ENCODE measurements at places on chromosomes 11 and 22.

GRCh38 chr11:116065986-116066385 lies 561.8 kb upstream of the CADM1 start:
- no peak for DNase-seq

GRCh38 chr22:34099278-34099677 lies 179.0 kb upstream of the LARGE1 start:
- no peak for DNase-seq

- no peak for DNase-seq
These were observed 48.4 kb downstream of the FAM118A start for GRCh38 chr22:45358127-45358526.

DNA sequence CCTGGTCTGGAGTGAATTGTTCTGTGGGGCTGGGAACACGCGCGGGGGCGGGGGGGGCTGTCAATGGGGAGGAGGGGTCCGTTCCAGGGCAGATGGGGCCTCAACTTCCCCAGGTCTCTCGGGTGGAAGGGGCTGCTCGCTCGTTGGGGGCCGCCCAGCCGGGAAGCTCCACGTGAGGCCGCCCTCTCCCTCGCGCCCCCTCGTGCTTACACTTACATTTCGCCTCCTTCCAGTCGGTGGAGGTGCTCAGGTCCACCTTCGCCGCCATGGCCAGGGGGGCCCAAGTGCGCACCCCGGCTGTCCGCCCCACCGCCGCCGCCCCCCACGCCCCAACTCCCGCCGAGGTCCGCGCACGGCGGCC lies 452 bp downstream of the MACROD1 start:
- DNase-seq, result no peak

- DNase-seq, result no peak
These were observed 67.7 kb upstream of the CLNS1A start for GRCh38 chr11:77705195-77705875.

DNA sequence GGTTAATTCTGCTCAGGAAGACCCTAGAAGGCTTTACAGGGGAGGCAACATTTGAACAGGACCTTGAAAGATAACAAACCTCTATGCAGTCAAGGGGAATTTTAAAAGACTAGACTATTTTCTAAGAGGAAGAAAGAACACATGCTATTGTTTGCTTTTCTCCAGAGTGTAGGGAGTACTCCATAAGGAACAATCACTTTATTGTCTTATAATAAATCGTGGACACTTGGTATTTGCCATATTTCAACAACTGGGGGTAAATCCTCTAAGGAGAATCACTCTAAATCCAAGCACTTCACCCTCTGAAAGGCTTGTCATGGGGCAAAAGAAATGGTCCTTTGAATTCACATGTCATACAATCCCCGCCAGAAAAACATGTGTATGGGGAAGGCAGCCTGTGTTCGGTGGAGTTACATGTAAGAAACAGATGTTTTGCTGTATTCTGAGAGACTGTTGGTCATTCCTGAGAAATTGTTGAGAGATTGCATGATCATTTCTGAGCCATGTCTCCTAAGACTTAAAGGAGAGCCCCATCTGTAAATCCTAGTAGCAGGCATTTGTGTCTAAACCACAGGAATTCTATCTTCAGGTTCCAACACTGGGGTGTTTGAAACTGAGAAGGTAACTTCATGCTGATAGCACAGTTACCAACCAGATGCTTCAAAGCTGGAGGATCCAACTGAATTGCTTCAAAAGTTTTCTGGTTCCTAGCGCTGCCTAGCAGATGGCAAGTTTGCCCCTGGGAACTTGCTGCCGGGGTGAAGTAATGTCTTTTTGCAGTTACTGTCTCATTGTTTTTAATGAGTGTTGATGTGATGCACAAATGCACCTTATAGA lies 66.8 kb downstream of the FZD4 start:
- no peak for DNase-seq

DNA sequence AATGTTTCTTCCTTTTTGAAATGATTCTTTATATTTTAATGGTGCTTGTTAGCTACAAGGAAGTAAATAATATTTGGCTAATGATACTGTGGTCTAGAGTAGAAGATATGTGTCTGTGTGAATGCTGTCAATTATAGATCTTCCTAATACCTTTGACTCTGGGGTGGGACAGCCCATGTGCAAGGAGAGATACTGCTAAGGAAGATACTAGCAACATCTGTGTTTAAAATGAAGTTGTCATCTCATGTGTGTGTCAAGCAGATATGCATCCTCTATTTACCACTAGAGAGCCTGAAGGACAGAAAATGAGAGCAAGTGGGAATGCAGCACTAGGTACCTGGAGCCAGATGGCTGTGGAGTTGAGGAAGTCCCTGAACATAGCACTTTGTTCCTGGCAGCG lies 34.1 kb downstream of the PPME1 start:
- no peak for DNase-seq
